ENCODE measurements at places on chromosomes 5 and 9. TPM values are rescaled to one million over a fixed set of nuclear protein-coding genes. Genes with fewer than 3 reads are reported as not detected.

GRCh38 chr9:101326501-101326900 is 58.3 kb downstream of the BAAT start:
- DNase-seq = no peak
- no peaks in the 10 kb centered on the region for H3K4me1 ChIP-seq
- no peaks in the 10 kb centered on the region for H3K36me3 ChIP-seq
- H3K4me3 ChIP-seq = no peak overlapping the region
- no peak overlapping the region for H3K27ac ChIP-seq
- H3K27me3 ChIP-seq = no peaks in the 10 kb centered on the region

DNA sequence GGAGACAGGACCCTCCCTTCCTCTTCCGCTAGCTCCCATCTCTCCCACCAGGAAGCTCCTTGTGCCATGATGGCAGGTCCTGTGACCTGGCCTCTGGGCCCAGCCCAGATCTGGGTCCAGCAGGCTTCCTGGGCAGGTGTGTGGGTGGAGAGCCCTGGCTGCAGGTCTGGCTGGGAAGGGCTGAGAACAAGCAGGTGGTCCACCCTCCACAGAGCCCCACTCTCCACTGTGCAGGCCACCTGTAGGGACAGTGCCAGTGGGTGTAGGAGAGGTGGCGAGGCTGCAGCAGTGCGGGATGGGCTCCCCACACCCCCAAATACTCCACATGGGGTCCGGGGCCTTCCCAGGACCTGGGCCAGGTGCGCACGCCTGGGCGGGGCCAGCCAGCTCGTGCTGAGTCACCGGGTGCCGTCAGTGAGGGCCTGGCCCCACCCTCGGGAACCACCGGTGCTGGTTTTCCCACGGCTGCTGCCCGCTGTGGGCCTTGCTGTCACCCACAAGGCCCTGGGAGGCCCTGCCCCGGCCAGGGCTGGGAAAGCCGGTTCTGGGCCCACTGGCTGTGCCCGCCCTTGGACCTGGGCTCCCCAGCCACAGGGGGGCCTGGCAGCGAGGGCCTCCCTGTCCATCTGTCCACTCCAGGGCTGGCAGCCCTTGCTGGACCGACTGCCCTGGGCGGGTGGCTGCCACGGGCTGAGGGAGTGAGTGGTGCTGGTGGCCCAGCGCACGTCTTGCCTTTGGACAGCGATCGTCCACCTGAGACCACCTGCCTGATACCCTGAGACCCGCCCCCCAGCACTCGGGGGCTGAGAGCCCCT is 9.3 kb upstream of the NRARP start:
- H3K36me3 ChIP-seq = no peaks in the 10 kb centered on the region
- H3K27ac ChIP-seq = no peak overlapping the region
- H3K4me1 ChIP-seq = peaks cover 17% of the 10 kb centered on the region
- DNase-seq = no peak
- H3K4me3 ChIP-seq = no peak overlapping the region

DNA sequence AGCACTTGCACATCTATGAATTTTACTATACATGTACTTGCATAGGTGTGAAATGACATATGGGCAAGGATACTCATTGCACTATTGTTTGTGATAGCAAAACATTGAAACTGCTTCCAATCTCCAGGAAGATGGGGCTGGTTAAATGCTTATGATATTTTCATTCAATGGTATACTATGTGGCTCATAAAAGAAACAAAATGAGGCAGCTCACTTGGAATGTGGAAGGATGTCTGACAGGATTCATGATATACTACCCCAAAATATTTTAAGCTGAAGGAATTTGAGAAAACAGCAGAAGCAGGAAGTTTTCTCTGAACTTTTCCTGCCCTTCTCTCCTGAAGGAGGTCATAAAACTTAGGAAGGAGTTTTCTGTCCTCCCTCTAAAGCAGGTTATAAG is 99.6 kb upstream of the CAST start:
- DNase-seq = no peak
- no peak overlapping the region for H3K27ac ChIP-seq
- H3K4me3 ChIP-seq = no peak overlapping the region
- H3K4me1 ChIP-seq = no peaks in the 10 kb centered on the region

Gene NME5
- total RNA-seq = 8.4 TPM

- peak overlapping the region; percentile 85 for H3K4me3 ChIP-seq
- H3K27me3 ChIP-seq = peaks cover 10% of the 10 kb centered on the region
- H3K27ac ChIP-seq = no peak overlapping the region
- H3K36me3 ChIP-seq = peaks cover 7% of the 10 kb centered on the region
- peaks cover 18% of the 10 kb centered on the region for H3K4me1 ChIP-seq
- DNase-seq = no peak
These were observed 1.4 kb downstream of the CMYA5 start for GRCh38 chr5:79691007-79691406.

DNA sequence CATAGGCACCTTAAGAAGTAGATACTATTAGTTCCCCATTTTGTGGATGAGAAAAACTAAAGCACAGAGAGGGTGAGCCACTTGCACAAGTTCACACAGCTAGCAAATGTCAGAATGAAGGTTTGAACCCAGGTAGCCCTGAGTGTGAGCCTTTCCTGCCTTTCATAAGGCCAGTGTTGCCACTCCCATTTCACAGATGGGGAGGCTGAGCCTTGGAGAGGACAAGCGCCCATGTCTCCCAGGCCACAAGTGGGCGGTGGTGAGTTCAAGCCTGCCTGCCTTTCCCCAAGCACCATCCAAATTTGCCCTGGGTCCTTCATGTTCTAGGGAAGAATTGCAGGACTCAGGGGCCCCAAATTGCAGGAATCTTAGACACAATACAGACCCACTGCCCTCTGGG is 50.6 kb downstream of the LHX2 start:
- H3K36me3 ChIP-seq = no peaks in the 10 kb centered on the region
- H3K4me3 ChIP-seq = no peak overlapping the region
- peaks cover 24% of the 10 kb centered on the region for H3K27me3 ChIP-seq
- H3K27ac ChIP-seq = no peak overlapping the region
- no peaks in the 10 kb centered on the region for H3K4me1 ChIP-seq

Data from neural crest cell (in vitro differentiated cells).